ENCODE measurements at places on chromosomes 7 and 10.

DNA sequence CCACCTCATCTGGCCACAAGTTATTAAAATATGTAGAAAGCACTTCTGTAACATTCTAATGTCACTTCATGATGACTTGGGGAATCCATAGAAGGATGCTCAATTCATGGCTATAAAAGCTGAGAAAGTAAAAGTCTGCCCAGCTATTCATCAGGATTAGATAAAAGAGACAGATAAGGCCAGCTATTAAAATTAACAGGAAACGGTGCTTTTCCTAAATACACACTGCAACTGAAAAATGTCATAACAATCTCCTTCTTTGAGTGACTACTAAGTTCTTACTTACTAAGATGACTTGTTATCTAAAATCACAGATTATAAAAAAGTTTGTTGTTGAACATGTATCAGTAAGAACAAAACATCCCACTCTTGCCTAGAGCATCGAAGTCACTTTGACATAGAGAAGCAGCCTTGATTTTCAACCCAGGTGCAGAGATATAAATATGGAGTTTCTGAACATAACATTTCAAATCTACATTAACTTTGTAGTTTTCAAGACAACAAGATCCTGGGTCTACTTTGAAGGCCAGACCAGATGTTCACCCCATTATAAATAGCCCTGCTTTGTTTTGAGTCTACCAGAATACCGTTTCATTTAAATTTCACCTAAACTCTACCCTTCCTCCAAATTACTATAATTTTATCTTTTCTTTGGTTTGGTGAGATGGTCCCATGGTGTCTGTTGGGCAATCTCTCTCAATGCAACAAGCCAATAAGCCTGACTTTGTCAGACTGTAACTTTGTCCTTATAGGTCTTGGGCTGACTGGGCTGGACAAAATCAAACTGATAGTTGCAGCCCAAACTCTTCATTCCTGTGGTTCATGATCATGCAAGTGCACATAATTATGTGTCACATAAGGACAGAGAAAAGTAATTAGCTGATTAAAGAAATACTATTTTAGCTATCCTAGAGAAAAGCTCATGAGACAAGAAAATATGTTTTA lies 24.0 kb downstream of the HYCC1 start:
- DNase-seq: no peak

GRCh38 chr7:127035203-127035849 lies 217.4 kb downstream of the GRM8 start:
- DNase-seq: no peak

DNA sequence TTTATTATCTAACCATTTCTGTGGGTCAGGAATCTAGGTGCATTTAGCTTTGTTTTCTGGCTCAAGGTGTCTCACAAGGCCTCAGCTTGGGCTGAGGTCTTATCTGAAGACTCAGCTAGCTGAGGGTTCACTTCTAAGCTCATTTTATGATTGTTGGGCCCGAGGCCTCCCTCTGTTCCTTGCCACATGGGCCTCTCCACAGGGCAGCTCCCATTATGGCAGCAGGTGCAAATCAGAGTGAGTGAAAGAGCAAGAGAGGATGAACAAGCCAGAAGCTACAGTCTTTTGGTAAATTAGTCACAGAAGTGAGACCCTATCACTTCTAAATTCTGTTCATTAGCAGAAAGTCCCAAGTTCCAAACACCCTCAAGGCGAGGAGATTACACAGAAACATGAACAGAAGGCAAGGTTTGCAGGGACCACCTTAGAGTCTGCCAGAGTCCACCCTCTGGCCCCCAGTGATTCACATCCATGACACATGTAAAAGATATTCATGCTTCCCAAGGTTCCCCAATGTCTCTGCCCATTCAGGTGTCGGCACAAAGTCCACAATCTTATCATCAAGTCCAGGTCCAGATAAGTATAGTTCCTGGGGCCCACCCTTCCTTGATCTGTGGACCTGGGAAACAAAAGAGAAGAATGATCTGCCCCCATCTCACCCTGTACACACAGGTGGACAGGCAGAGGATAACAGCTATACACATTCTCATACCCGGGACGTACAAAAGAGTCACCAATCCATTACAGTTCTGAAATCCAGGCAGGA lies 23.7 kb downstream of the FIGNL1 start:
- DNase-seq: no peak

GRCh38 chr10:26622891-26623290 lies 74.6 kb upstream of the PDSS1 start:
- no peak for DNase-seq

GRCh38 chr10:78620985-78621799 lies 447.6 kb upstream of the ZMIZ1 start:
- no peak for DNase-seq

DNA sequence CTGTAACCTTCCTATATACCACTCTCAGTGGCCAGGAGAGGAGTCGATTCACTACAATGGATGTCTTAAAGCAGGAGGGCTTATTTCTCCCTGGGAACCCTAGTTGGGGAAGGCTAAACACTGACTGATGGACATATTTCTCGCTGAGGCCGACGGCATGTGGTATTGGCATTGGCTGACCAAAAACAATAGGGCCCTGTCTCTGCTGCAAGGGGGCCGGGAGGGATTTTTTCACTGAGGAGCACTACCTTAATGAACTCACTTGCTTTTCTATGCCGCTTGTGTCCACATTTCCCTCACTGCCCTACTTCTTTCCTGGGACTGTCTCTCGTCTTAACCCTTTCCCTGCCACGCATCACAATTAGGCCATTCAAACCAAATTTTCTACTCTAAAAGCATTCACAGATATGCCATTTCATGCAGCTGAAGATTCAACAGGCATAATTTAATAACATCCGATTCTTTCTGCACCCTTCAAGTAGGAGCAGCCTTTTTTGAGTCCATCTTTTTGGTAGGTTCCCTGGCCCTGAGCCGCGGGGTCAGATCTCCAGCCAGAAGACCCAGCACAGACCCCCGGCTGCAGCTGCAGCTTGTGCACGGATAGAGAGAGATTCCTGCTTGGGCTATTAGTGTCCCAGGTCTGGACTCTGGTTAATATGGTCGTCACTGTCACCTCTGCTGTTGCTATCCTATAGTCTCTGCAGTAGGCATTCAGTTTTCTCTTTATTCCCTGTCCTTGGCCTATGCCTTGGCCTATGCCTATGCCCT lies 118.7 kb downstream of the HIPK2 start:
- no peak for DNase-seq

DNA sequence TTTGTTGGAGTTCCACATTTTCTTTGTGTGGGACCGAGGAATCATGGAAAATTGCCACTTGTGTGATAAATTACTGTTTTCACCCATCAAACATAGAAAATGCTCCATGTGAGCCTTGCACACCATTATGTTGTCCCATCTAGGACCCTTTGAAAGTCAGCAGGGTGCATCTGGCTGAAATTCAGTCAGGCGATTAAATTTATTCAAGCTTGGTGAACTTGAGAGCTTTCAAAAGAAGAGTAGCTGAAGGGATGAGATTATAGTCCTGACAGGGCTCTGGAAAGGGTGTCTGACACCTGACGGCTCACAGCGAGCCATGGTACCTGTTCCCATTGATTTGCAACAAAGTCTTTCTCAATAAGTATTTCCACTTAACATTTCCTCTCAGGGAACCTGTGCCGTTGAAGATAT lies 399.7 kb upstream of the ETV1 start:
- no peak for DNase-seq

GRCh38 chr7:9028012-9028411 lies 594.6 kb downstream of the NXPH1 start:
- DNase-seq: no peak

GRCh38 chr7:77631820-77632219 lies 64.4 kb upstream of the RSBN1L start:
- DNase-seq: no peak

- DNase-seq: no peak
Measured at GRCh38 chr7:124074007-124074406, 41.1 kb upstream of the TMEM229A start.

DNA sequence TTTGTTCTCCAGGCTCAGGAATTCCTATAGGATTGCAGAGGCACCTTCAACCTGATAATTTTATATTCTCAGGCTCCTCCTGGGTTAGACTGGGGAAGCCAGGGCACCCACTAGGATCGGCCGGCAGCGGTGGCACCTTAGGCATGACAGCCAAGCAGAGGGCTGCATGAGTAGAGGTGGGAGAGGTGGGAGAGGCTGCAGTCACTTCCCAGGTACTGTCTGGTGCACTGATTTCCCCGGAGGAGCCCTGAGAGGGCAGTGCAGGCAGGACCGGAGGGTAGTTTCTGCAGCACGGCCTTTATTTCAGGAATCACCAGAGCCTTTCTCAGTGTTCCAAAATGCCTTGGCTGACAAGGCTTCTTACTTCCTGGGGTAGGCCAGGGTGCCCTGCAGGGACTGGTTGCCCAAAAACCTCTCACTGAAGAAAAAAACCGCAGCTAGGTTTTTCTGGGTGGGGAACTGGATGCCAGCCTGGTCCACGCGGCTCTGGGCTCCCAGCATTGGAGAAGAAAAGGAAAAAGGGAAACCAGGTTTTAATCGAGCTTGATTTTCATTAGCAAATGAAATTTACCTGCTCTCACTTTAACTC lies 3.6 kb upstream of the HOXA13 start:
- peak; percentile 24 for DNase-seq

GRCh38 chr10:126227762-126228134 lies 160.5 kb downstream of the ADAM12 start:
- DNase-seq: no peak

GRCh38 chr7:158779061-158780000 lies 50.0 kb downstream of the ESYT2 start:
- no peak for DNase-seq

GRCh38 chr10:23203369-23204325 lies 11.5 kb downstream of the PTF1A start:
- DNase-seq: no peak

DNA sequence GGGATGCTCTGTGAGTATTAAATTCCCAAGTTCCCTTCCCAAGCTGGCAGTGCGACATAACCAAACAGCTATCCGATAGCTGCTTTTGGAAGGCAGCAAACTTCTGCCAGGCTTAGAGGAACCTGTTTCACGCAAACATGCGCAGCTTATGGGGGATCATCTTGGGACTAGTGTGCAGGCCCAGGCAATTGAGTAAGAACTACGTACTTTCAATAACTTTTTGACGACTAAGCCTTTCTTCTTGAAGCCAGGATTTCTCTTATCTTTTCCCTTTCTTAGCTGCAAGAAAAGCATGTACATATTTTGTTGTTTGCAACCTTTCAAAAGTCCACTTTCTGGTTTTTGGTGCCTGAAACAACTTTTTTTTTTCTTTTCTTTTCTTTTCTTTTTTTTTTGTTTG lies 28.7 kb upstream of the SEPHS1 start:
- DNase-seq: no peak

GRCh38 chr10:60666221-60666620 lies 112.1 kb upstream of the CDK1 start:
- DNase-seq: no peak

GRCh38 chr10:80528901-80529300 lies 8.8 kb upstream of the SH2D4B start:
- no peak for DNase-seq

DNA sequence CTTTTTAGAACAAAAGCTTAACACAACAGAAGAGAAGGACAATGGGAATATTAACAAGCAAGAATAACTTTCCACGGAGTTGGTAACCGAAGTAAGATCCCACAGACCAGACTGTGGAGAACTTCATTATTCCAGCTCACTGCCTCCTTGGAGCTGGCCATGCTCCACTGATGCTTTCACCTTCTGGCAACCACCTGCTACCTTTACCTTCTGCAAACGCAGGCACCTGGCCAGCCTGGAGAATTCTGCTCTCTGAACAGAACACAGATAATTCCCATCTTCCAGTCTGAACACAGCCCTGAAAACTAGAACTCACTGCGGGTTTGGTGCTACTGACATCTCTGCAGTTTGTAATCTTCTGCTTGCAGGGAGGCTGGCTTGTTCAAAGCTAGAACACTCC lies 66.5 kb downstream of the JAZF1 start:
- DNase-seq: no peak

DNA sequence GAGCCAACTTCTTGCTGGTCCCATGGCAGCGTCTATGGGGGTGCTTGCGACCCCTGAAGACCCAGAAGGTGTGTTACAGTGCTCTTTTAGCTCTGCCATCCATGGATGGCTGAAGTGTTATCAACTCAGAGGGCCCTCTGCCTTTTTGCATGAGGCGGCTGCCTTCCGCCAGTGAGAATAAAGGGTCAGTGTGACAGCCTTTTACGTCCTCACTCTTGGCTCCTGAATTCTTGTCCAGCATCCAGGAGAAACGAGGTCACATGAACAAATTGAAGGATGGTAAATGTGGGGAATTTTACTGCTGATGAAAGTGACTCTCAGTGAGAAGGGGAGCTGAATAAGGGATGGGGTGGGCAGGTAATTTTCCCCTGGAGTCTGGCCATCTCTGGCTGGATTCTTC lies 24.1 kb downstream of the SSMEM1 start:
- DNase-seq: no peak

GRCh38 chr7:30164567-30164966 lies 29.8 kb downstream of the MTURN start:
- peak; percentile 49 for DNase-seq

- no peak for DNase-seq
Measured at GRCh38 chr10:120557311-120557710, 100.3 kb downstream of the PLPP4 start.

DNA sequence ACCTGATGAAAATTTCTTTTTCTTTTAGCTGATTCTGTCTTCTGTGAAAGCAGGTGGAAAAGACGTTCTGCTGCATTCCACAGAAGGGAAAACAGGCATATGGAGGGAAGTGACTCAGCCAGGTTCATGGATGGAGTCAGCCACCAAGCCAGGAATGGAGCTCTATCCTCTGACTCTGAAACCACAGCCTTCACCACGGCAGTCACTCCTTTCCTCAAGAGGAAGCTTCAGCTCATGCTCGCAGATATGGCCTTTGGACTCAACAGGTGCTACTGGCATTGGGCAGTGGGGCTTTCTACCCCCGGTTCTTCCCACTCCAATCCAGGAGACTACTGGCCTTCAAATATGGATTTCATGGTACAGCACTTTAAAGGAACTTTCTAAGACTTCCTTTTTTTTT lies 11.5 kb upstream of the PLAU start:
- peak; percentile 25 for DNase-seq

DNA sequence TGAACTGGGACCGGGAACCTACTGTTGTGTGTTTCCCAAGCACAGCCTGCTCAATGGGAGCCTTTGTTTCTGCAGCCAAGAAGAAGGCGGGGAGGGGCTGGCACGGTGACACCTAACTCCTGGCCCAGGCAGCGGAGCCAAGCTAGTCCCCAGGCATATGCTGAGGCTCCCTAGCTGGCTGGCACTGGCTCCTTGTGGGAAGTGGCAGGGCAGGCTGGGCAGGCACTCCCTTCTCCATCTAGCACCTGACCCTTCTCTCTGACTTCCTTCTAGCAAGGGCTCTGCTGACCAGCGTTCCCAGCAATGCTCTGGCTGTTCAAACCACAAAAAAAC lies 325.0 kb downstream of the PLXNA4 start:
- DNase-seq: no peak

Data from GF-D8 (cell line).